ENCODE measurements at places on chromosomes 3 and 15. TPM values are rescaled to one million over a fixed set of nuclear protein-coding genes. Genes with fewer than 3 reads are reported as not detected.

- DNase-seq, result no peak
Observed at GRCh38 chr3:114880078-114880477, 267.0 kb downstream of the ZBTB20 start.

Gene SMAD6
- 0.07 TPM for total RNA-seq

Gene DHX36
- total RNA-seq, result 71.1 TPM

- no peak for DNase-seq
Observed at GRCh38 chr3:8488411-8488810, 13.2 kb upstream of the LMCD1 start.

Gene AP3B2
- not detected for total RNA-seq

- no peak for DNase-seq
Observed at GRCh38 chr3:55294557-55294956, 192.5 kb downstream of the WNT5A start.
